Renal cortical epithelial cell (primary cell): ENCODE measurements at places on chromosomes 11 and 22.
A peak's percentile ranks its signal among the peaks of the same experiment; 100 is the strongest.

DNA sequence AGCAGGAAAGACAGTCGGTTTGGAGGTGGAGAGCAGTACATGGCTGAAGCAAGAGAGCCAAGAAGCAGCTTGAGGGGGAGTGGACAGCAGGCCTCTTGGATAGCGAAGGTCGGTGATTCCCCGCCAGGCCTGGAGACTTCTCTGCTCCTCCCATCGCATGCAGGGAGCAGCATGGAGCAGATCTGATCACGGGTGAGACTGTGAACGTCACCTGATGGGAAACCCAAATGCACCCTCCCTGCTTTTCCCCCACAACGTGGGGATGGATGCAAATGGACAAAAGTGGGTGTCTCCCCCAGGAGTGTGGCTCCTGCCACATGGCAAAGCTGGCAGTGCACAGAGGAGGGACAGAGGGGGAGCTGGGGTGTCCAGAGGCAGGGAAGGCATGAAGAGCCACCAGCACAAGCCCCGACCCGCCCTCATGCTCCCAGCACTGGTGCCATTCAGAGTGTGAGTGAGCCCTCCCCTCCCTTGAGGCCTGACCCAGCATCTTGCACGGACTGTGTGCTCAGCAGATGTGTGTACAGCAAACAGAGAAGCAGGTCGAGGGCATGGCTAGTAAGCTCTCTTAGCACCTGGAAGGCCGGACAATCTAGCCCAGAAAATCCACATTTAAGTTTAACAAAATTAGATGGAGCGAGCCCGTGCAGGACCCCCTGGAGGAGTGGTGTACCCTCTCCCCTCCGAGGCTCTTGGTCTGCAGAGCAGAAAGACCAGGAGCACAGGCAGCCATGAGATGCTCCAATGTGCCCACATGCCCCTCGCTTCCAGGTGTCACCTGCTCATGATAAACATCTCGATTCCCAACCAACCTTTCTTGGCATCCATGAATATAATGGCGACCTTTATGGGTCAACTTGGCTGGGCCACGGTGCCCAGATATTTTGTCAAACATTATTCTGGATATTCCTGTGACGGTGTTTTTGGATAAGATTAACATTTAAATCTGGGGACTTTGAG is 661.7 kb downstream of the TBC1D22A start:
- DNase-seq, result no peak

GRCh38 chr11:7383406-7383805 is 101.9 kb upstream of the OLFML1 start:
- DNase-seq, result no peak

GRCh38 chr11:130064596-130064995 is 5.1 kb upstream of the APLP2 start:
- DNase-seq, result no peak

GRCh38 chr11:108713076-108713790 is 48.4 kb downstream of the DDX10 start:
- no peak for DNase-seq

GRCh38 chr11:115985896-115986295 is 481.7 kb upstream of the CADM1 start:
- no peak for DNase-seq

DNA sequence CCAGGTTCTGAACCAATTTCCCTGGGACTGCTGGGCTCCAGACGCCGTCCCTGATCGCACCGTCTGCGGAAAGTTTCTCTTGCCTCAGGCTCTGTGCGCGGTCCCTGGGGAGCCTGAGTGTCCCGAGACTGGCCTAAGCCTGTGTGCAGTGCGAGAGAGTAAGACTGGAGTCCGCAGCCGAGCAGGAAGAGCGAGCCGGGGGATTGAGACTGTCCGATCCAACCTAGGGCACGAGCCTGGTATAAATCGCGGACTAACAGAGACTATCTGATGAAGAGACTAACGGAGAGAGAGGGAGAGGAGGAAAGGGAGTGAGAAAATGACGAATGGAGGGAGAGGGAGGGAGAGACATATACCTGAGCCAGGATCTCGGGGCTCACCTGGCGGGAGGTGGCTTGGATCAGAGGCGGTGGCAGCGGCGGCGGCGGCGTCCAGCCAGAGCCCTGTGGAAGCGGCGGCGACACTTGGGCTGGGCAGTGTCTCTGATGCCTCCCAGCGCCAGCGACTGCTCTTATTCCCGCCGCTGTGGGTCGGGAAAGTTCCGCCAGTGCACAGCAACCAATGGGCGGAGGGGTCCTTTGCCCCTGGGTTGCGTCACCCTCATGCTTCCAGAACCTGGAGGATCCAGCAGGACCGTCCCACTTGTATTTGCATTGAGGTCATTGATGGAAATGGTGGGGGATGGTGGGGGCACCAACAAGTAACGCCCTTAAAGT is at the start of gene CALCA:
Gene CALCA (minus strand): TSS at position 487 of the 716 bp plus-strand sequence. CDS start 1,159 bp downstream, outside the sequence.
- no peak for DNase-seq

DNA sequence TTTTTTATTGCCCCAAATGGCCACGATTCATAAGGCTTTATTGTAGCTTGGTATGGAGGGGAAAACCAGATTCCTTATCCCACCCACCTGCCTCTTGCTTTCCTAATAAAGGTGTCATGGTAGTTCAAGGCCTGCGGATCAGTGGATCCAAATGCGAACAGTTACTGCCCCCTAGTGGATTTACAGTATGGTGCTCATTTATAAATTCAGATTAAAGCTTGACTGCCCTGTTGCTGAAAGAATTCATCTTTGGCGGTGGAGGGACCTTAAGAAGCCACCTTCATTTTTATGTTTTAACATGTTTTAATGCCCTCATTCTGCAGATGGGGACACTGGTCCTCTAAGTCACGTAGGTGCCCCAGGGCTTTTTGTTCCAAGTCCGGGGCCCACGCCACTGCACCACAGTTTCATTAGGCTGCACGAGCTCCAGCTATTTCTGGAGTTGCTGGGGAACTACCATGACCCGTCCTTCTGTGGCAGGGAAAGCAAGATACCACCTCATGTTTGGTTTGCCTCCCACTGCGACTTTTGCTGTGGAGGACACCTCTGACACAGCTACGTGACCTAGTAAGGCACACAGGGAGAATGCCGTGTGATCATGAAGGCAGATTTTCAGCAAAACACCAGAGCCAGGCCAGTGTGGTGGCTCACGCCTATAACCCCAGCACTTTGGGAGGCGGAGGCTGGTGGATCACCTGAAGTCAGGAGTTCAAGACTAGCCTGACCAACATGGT is 15.6 kb upstream of the INCENP start:
- peak; percentile 78 for DNase-seq

GRCh38 chr11:93504110-93505095 is 38.8 kb downstream of the SMCO4 start:
- peak; percentile 49 for DNase-seq

DNA sequence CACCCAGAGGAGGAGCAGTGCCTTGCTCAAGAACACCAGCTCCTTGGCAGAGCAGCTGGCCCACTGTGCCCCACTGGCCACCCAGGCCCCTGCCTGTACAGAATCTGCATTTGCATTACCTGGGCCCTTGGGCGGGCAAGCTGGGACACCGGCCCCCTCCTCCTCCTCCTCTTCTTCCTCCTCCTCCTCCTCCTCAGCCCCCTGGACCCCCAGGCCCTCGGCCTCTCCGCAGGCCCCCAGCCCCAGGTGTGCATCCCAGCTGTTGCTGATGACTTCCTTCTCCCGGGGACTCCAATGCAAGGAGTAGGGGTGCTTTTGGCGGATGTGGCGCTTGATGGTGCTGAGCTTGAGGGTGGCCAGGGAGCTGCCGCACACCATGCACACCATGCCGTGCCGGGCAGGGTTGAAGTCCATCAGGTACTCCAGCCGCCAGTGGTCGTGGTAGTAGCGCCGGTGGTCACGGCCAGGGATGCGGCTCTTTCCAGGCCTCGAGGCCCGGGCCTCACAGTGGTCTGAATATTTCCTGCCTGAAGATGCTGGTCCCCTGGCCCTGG is 2.8 kb downstream of the ZFTA start:
- no peak for DNase-seq

DNA sequence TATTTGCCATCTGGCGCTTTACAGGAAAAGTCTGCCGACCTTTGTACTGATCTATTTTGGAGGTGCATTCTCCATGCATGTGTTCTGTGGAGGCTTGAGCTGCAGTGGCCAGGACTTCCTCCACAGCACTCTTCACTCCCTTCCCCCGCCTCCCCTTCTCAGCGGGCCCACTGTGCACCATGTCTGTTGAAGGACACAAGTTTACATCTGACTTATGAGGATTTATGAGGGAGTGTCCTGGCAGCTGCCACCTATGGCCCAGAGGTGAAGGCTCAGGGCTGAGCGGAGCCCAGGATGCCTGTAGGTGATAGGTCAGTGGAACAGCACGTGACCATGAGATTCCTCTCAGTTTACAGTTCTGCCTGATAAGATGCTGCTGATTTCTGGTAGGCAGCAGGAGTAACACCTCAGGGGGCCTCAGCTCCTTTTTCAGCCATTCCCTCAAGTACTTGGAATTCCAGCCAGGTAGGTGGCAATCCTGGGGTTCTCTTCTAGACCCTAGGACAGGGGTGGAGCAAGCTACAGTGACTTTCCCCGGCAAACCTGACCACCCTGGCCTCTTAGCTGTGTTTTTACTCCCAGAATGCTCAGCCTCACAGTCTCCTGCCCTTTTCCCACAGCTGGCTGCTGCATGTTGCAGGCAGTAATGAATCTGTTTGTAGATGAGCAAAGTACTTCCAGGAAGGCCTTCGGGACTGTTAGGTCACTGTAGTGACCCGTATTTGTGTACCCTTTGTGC is 59.9 kb downstream of the PPFIBP2 start:
- DNase-seq, result no peak

DNA sequence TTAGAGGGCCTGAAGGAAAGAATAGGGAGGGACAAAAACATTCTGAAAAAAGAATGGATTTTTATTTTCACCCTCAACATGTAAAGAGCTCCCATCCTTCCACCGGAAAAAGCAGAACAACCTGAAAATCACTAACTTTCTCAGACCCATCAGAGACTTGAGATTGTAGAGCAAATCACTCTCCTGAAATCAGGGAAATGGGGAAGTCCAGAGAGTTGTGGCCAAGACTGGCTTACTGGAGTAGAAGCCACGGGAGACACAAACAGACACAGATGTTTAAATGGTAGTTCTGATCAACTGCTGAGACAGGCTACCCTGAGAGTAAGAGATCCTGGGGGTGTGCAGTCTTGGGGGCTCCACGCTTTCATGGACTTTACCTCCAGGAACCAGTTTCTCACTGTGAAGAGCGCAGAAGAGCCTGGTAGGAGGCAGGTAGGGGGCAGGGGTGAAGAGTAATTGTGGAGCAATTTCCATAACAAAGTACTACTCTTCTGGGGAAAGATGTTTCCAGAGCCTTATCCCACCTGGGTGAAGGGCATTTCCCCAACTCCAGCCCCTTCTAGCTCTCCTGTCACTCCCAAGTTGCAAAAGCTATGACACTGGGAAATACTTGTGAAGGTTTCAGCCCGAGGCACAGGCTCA is 47.1 kb downstream of the ASCL2 start:
- no peak for DNase-seq

- no peak for DNase-seq
Observed at GRCh38 chr11:66287889-66288670, 863 bp downstream of the YIF1A start.

GRCh38 chr11:124274000-124274399 is 17.8 kb downstream of the OR8G5 start:
- no peak for DNase-seq

DNA sequence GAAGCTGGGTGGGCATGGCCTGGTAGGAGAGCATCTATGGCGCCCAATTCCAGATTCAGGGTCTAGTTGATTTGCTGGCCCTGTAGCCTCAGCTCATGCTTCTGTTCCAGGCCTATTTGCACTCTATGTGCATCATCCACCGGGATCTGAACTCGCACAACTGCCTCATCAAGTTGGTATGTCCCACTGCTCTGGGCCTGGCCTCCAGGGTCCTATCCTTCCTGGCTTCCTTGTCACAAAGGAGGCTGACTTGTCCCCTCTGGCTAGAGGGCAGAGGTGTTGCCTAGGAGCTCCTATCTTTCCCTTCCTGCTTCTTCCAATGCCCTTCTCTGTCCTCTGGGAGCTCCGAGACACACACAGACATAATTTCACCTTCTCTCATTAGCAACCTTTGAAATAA is 21.3 kb downstream of the PIK3IP1 start:
- DNase-seq, result no peak

DNA sequence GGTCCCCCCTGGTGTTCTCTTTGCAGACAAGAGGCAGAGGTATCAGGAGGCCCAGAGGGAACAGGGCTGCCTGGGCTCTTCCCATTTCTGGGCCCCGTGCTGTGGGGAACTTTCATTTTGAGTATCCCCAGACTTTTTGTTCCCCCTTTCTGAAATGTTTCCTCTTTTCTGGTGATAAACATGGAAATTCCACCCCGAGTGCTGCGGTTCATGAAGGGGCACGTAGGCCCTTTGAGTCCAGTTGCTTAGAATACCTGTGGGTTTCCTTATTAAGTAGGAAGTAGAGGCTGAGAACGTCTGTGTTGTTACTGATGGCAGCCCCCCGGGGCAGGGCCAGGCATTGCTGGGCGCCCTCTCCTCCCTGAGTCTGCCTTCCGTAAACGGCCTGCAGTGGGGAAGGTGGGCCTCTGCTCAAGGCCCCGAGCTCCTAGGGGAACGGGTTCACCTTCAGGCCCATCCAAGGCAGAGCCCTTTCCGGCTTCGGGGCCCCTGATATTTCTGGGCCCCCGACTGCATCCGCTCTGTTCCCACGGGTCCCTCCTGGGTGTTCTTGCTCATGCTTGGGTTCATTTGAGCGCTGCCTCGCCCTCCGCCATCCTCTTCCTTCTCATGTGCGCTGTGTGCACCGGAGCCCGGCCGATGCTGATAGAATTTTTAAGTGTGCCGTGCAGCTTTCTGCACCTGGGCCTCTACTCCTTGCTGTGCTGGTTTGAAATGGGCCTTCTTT is 12.0 kb downstream of the TBC1D22A start:
- no peak for DNase-seq

DNA sequence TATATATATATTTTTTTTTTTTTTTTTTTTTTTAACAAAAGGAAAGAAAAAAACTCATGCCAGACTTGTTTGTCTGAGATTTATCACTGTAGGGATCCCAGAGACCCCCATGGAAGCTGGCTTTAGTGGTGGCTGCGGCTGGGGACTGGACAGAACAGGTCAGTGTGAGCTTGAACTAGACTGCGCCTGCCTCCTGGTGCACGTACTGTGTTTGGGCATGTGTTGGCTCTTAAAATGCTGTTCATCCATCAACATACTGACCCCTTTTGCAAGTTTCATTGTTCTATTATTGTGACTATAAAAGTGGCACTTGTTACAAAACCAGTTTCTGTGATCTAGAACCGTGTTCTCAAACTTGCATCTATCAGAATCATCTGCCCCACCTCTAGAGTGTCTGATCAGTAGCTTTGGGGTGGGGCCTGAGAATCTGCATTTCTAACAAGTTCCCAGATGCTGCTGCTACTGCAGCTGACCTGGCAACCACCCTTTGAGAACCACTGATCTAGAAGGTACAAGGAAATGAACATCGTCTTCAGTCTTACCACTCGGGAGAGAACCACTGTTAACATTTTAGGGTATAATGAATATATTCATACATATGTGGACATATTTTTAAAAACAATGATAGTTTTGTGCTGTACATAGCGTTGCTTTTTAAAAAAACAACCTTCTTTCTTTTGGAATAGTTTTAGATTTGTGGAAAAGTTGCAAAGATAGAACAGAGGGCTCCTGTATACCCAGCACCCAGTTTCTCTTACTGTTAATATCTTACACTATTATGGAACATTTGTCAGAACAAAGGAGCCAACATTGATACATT is 54.0 kb downstream of the ZNRF3 start:
- DNase-seq, result no peak

- DNase-seq, result no peak
Observed at GRCh38 chr11:2293984-2294925, 7.5 kb downstream of the C11orf21 start.

- no peak for DNase-seq
Observed at GRCh38 chr11:121131656-121132055, 30.6 kb downstream of the TECTA start.
